ENCODE measurements at places on chromosomes 4 and X.
A peak's percentile ranks its signal among the peaks of the same experiment; 100 is the strongest.

- no peak for DNase-seq
These were observed 1.8 kb upstream of the RENBP start for GRCh38 chrX:153945956-153946943.

DNA sequence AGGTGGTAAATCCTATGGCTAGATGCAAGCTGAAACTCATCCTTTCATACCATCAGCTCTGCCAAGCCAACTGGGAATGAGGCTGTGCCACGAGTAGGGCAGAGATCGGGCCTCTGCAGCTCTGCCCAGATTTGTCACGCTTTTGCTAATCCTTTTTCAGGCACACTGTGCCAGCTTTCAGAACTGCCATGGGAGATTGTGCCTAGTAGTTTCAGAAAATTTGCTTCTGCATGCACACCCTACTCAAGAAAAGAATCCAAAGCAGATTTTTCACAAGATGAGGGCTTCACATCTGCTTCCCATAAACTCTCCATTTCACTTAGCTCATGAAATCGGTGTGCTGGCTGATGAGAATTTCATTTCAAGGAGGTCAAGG lies 3.3 kb upstream of the ADH7 start:
- no peak for DNase-seq

GRCh38 chrX:55056820-55057674 lies 17.8 kb upstream of the PAGE2B start:
- DNase-seq: no peak

DNA sequence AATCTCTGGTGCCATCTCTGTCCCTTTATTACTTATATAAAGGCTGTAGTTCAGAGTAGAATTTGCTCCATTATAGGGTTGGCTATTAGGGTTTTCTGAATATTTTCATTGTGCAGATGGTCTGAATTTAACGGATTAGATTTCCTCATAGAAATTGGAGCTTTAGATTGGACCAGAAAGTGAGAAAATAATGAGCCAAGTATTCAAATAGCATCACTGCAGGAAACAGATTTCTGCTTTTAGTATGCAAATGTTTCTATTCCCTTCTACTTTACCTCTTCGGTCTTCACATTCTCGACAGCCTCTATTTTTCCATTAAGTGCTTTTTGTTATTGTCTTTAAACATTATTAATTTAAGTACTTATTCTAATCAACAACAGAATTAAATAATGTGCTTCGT lies 55.4 kb downstream of the TRIM2 start:
- DNase-seq: no peak

DNA sequence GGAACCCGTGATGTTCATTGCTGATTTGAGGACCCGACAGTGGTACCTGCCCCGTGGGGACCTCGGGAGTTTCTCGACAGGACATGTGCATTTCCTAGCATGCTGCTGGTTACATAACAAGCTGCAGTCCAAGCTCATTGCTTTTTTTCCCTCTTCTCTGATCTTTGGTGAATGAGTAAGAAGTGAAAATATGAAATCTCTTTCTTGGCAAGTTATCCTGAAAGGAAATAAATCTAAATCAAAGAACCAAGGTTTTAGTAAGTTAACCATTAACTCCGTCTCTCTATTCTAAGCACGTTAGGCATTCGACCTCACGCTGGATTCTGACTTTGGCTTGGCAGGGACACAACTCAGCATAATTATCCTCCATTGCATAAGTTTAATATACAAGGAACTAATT lies 86.6 kb downstream of the STK32B start:
- no peak for DNase-seq

DNA sequence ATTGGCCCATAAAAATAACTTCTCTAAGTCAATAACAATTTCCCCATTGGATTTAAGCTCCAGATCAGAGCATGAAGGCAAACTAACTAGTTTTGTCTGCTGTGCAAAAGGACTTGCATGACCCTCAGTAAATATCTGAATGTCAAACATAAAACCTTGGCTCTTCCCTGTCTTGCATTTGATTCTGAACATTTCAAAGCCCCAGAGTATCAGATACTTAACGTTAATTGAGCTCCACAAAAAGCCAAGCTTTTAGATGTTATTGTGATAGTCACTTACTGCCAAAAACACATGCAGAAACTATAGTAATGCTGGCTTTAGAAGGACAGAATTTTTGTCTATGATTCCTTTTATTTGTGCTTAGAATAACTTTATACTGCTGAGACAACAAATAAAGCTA lies 664.2 kb downstream of the ADGRL3 start:
- no peak for DNase-seq

GRCh38 chr4:56648021-56648823 lies 32.9 kb downstream of the HOPX start:
- no peak for DNase-seq

GRCh38 chr4:181479141-181479540 lies 764.1 kb upstream of the TENM3 start:
- no peak for DNase-seq

DNA sequence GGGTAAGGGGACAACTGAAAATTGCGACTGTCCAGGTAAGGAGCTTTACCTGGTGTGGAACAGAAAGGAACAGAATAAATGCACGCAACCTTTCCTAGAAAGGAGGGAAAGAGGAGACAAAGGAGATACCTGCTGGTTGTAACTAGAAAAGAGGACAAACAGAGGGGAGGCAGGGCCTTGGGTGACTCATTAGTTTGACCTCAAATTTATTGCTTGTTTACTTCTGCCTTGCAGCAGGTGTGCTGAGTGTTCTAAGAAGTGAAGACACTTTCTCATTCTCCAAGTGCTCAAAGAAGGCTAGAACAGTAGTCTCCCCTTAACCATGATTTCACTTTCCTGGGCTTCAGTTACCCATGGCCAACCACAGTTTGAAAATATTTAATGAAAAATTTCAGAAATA lies 123.1 kb upstream of the BOD1L1 start:
- DNase-seq: no peak

- DNase-seq: no peak
These were observed 180.7 kb downstream of the CEP135 start for GRCh38 chr4:56129431-56129861.

- DNase-seq: no peak
These were observed 22.2 kb downstream of the HELT start for GRCh38 chr4:185040523-185040922.

GRCh38 chr4:54315561-54316538 lies 86.8 kb downstream of the PDGFRA start:
- peak; percentile 86 for DNase-seq

All from GM12864 (cell line).